Caki2 (cell line): ENCODE measurements at places on chromosomes 4 and X.

GRCh38 chr4:101785486-101785885 is 5.0 kb upstream of the BANK1 start:
- DNase-seq, result no peak

DNA sequence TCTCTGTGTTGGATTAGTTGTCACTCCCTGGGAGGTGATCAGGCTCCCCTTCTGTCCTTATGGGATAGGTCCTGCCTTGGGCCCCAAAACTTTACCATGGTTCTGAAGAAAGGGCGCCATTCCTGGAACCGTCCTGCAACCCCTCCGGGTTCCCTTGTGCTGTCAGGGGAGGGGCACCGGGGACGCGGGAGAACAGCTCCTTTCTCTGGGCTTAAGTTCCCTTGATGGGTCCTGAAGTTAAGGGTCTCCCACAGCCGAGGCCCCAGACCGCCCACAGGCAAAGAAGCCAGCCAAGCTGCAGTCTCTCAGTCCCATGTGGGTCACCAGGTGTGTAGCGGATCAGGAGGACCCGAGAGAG is 44.8 kb downstream of the UGT2A3 start:
- DNase-seq, result no peak

GRCh38 chr4:26010304-26010703 is 96.3 kb downstream of the SMIM20 start:
- no peak for DNase-seq

DNA sequence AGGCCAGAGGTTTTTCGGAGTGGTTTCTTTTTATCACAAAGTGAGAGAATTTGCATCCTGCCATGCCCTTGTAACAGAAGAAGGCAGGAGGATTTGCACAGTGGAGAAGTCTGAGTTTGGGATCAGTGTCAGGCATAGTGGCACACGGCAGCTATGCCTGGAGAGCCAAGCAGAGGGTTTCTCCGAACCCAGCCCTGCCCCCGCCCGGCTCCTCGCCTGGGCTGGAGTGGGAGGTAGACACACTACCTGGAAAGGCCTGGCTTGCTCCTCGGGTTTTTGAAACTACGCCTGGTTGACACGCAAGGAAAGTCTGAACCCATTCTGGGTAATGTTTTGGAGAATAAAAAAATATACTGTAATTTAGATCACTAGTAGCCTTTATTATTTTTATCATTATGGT is 1653.6 kb upstream of the TENM3 start:
- DNase-seq, result no peak

GRCh38 chr4:27343411-27343810 is 482.8 kb downstream of the STIM2 start:
- DNase-seq, result no peak
